Stimulated activated CD8-positive, alpha-beta memory T cell treated with anti-CD3 and anti-CD28 coated beads, Interleukin-15, amount 100 ng/mL, for 48 hours (primary cell): ENCODE measurements at places on chromosomes 7 and 10.

- no peak for DNase-seq
Measured at GRCh38 chr7:105945848-105946247, 17.2 kb upstream of the CDHR3 start.

DNA sequence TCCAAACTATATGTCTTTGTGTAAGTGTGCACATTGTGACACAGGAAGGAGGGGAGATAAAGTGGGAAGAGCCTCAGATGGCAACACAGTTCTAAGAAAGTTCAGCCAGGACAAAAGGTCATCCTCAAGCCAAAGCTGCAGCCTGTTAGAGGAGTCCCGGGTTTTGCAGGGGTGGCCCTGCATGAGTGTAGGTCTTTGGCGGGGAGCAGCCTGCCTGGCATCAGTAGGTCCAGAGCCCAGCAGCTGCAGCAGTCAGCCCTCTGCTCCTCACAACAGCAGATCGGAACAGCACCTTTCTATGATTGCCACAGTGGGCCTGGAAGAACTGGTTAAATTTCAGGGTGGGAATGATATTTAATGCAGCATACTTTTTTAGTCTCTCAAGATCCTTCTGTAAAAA, 13.5 kb upstream of the VDAC2 start:
- DNase-seq: no peak

- no peak for DNase-seq
Measured at GRCh38 chr10:128850647-128851046, 616.4 kb upstream of the MGMT start.

- DNase-seq: no peak
Measured at GRCh38 chr7:2431260-2431867, 28.0 kb downstream of the CHST12 start.

GRCh38 chr7:21891291-21891690, 54.4 kb downstream of the CDCA7L start:
- DNase-seq: no peak

GRCh38 chr7:31104361-31105255, 52.5 kb downstream of the ADCYAP1R1 start:
- DNase-seq: no peak

- DNase-seq: no peak
Measured at GRCh38 chr7:66899552-66900280, 21.3 kb upstream of the TMEM248 start.

DNA sequence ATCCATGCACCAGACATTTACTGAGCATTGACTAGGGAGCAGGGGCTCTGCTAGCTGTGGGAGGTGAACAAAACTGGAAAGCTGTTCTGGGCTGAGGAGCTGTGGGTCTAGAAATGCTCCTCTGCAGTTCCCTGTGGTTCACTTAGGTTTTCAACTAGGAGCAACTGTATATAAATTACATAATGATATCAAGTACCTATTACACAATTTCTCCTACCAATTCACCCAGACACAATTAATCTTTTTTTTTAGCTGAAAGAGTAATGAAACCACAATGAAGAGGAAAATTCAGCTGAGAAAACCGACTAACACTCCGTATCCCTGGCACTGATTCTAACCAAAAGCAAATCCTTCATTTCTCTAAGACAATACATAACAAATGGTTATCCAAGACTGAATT, 39.4 kb downstream of the COL28A1 start:
- DNase-seq: no peak

GRCh38 chr10:122019414-122019975, 30.5 kb downstream of the TACC2 start:
- DNase-seq: no peak

DNA sequence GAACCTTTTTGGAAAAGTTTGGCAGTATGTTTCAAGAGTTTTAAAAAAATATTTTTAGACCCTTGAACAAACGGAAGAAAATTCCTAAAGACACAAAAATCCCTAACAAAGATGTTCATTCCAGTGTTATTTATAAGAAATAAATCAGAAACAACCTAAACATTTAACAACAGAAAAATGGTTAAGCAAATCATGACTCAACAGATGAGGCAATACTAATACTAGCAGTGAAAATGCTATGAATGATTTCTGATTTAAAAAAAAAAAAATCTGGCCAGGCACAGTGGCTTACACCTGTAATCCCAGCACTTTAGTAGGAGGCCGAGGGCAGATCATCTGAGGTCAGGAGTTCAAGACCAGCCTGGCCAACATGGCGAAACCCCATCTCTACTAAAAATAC, 61.0 kb downstream of the ARHGAP12 start:
- DNase-seq: no peak

DNA sequence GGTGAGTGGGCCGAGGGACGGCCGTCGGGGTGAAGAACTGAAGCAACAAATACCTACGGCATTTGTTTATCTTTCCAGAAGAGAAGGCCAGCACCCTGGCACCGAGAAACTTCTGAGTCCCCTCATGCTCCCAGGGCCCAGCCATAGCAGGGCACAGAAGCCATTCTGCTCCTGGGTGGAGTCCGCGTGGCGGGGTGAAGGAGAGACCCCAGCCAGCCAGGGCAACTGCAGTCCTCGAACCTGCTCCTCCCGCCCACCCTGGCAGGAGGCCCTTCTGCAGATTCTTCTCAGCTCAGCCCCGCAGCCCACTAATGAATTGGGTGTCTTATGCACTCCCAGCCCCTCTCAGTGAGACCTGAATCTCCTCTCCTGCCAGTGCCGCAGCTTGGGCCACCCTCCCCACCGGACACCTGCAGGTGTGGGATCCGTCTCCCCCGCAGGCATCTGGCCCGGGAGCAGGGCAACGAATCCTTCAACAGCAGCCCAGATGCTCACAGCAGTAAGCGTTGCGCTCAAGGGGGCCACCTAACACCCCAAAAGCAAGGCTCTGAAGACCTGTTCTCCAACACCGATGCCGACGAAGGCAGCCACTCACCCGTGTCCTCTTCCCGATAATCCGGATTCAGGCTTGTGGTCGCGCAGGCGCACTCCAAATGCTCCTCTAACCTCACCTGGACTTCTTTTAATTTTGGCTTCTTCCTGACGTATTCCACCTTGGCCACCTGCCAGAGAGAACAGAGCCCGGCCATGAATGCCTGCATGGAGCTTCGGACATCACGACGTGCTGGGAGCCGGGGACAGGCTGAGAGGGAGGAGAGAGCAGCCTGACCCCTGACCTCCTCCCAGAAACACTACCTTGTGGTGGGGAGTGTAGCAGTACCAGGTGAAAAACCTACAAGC, 18.9 kb downstream of the PDGFA start:
- DNase-seq: no peak

- DNase-seq: no peak
Measured at GRCh38 chr10:85720931-85721590, 645.5 kb downstream of the GRID1 start.

DNA sequence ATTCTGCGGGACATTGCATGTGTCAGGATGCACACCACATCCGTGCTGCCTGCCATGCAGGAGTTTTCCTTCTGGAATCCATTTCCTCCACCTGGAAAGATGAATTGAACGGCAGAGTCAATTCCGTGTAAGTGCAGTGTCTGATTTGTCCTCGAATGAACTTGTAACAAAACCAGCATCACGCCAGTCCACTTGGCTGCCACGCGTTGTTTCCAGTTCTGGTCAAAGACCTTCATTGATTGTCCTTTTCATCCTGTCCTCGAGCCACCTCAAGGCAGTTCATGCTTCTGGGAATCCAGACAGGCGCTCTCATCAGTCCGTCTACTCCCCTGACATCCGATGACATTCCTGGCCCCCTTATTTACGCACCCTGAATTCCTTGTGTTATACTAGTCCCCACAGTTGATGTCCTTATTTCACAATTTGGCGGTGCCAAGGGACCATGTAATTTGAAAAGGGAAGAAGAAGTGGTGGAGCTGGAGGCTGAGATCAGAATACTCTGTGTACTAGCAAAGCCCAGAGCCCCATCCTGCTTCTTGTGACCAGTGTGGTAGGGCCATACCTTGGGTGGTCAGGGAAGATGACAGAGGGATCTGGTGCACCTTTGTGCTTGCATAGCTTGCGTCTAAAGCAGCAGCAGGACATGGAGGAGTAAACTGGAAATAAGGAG, 502.2 kb downstream of the PLXNA4 start:
- DNase-seq: no peak

- DNase-seq: no peak
Measured at GRCh38 chr7:133547981-133548380, 295.1 kb downstream of the EXOC4 start.
